Activated effector memory CD4-positive, alpha-beta T cell treated with Interleukin-2 at 50 U/mL for 16 hours (primary cell): ENCODE measurements at places on chromosomes 12 and 14.

GRCh38 chr14:75170772-75171171 lies 5.6 kb downstream of the TMED10 start:
- DNase-seq: no peak

DNA sequence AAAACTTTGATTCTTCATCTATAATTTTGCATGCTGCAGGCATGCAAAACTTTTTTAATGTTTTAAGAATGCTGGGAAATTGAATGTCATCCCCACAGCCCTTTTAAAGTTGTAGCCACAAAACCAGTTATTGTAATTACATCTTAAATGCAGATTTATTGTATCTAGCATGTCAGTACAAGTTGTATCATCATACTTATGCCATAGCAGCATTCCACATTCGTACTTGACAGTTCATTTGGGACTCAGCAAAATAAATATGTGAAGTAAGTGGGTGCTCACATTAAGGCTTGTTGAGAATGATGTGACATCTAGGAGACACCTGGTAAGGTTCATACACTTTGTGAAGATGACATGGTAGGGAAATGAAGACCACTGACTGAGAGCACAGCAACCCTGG lies 44.0 kb upstream of the GZMB start:
- no peak for DNase-seq

DNA sequence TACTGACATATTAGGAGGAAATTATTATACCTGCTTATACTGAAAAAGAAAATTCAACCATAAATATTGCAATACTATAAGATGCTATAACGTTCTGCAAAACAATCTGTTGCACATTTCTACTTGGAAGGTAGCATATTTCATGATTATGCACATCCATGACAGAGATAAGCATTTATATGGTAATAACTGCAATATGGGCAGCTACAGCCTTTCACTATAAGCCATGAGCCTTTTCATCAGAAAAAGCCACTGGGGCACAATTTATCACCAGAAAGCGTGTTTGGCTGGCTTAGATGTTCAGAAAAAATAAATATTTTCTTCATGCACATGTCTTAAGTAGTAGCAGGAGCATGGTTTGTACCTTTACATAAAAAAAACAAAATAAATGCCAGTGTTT lies 340.7 kb downstream of the GALC start:
- DNase-seq: no peak

DNA sequence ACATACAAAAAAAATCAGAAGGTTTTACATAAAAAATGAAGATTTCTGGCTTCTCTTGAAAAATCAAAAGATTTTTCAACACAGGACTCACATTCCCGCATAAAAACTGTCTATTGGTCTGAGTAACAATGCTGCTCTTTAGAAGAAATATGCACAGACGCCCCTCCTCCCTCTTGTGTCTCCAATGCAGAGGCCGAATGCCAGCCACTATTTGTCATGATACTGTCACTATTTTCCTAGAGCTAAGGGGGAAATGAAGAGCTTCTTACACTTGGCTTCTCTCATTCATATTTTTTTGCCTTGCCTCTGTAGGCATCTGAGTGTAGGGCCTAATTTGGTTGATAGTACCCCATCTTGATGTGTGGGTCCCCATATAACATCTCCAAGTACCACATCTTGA lies 98.0 kb downstream of the BBS10 start:
- no peak for DNase-seq

DNA sequence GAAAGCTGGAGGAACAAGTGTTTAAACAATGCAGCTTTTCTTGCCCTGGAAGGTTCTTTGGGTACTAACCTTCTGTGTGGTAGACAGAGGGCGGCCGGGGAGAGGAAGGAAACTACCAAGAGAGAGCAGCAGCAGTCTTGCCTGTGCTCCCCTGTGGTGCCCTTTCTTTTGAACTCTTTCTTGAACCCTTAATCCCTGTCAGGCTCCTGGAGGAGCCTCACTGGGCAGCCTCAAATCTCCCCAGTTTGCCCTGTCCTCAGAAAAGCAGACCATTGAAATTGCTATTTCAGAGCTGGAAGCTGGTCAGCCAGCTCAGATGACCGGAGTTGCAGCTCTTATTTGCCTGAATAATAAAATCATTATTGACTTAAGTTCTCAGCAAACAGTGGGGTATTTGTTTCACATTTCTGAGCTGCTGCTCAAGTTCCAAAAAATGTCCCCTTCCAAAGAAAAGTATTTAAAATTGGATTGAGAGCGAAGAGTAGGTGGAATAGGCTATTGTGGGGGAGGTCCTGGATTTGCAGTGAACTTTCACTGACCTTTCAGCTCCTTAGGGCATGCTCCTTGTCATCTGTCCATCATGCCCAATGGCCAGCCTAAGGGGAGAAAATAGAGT lies 42.1 kb upstream of the RNASE3 start:
- no peak for DNase-seq

GRCh38 chr14:97117693-97118092 lies 320.5 kb downstream of the VRK1 start:
- DNase-seq: no peak

DNA sequence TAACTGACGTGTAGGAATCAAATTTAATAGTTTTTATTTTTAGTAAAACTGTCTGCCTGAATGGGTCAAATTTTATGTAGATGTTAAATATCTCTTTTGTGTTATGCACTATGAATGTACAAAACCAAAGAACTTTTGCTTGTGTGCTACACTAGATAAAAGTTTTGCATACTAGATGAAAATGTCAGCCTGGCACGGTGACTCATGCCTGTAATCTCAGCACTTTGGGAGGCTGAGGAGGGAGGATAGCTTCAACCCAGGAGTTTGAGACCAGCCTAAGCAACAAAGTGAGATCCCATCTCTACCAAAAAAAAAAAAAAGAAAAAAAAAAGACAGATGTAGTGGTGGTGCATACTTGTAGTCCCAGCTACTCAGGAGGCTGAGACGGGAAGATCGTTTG lies 11.1 kb downstream of the AEBP2 start:
- DNase-seq: no peak

- no peak for DNase-seq
Measured at GRCh38 chr12:96060041-96060440, 24.7 kb upstream of the LTA4H start.

DNA sequence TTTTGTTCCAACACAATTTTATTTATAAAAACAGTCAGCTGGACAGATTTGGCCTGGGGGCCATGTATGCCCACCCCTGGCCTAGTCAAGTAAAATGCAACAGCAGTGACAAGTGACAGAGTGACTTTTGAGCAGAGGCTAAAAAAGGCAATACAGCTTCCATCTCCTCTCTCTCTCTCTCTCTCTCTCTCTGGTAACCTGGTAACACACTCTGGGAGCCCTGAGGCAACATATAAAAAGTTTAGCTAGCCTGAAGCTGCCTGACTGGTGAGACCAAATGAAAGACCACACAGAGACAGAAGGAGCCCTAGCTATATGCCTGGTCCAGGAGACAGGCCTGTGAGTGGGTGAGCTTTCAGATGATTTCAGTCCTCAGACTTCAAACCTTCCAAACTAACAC lies 105.4 kb downstream of the DENND5B start:
- no peak for DNase-seq

- DNase-seq: no peak
Measured at GRCh38 chr12:4275870-4276301, 2.3 kb downstream of the CCND2 start.

DNA sequence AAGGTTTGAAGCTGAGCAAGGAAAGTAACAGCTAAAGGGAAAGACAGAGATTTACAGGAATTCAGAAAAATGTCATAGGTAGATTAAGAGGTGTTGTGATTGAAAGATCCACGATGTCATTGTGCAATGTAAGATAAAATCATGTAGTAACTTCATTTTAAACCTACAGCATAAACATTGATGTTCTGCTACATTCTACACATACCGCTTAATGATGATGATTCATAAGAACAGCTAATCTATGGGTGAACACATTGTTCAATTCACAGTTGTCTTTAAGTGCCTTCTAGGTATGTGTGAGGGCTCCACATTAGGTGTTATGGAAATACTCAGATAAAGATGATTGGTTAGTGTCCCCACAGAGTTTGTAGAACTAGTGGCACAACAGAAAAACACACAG lies 170.9 kb downstream of the GRIP1 start:
- DNase-seq: no peak

GRCh38 chr14:69468949-69469348 lies 15.6 kb upstream of the PLEKHD1 start:
- DNase-seq: no peak

DNA sequence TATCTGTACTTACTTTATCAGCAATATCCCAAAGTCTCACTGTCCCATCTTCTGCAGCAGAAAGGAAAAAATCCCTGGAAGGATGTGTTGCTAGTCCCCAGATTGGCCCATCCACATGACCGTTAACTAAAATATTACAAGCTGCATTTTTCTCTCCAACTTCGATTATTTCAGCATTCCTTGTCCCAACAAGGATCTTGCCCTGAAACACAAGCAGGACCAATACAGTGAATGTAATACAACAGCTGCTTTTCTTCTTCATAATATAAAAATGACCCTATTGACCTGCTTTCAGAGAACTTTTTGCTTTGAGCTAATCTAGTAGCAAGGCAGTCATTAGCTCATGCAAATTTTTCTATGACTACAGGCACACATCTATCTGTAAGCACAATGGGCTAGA lies 58.3 kb downstream of the ZC3H14 start:
- no peak for DNase-seq

DNA sequence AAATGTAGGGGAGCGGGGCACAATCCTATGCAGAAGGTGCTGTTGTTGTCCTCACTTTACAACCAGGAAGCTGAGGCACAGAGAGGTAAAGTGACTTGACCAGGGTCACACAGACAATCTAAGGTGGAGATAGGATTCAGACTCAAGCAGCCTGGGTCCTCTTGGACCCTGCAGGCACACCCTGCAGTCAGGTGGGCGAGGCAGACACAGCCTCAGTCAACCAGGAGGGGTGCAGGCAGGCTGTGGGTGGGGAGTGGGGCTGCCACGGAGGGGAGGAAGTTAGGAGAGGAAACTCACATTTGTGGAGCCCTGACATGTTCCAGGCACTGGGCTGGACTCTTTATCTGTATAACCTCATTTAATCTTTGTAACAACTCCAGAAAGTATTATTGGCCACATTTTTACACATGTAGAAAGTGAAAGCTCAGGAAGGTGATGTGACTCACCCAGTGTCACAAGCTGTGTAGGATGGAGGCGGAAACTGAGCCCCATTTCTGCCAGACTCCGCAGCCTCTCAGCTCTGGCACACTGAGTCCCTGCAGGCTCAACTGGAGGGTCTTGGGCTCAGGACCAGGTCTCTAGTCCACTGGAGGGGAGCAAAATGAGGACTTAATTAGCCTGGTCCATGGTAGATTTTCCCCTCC lies 24.9 kb upstream of the CHGA start:
- DNase-seq: no peak

DNA sequence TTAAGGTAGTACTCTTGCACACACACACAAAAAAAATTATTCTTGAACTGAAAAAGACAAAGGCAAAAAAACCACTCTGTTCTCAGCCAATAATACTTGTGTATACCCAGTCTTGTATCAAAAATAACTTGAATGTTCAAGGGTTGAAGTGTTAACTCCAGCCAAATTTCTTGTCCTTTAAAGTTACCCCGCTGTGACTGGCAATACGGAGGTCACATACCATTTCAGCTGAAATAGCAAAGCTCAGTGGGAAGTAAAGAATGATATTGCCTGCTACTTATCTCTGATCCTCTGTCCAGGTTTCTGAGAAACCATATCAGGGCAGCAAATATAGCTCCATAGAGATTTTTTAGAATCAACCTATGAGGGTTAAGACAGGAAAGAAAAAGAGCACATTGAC lies 167.4 kb downstream of the C12orf50 start:
- no peak for DNase-seq

DNA sequence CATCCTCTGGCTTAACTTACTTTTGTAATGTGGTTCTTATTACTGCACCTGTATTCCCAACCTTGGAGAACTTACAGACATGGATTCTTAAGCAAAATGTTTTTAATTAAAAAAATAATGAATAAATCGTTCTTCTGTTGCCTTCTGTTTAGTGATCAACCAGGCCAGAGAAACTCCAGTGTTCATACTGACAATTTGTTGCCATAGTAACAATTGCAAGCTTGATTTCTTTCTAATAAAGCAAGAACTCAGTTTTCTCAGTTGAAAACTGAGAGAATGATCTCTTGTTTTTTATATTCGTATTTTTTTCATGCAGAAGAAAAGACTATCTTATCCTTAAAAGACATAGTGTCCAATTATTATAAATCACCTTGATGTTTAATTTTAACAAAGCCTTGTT lies 106.5 kb upstream of the LMNTD1 start:
- no peak for DNase-seq

DNA sequence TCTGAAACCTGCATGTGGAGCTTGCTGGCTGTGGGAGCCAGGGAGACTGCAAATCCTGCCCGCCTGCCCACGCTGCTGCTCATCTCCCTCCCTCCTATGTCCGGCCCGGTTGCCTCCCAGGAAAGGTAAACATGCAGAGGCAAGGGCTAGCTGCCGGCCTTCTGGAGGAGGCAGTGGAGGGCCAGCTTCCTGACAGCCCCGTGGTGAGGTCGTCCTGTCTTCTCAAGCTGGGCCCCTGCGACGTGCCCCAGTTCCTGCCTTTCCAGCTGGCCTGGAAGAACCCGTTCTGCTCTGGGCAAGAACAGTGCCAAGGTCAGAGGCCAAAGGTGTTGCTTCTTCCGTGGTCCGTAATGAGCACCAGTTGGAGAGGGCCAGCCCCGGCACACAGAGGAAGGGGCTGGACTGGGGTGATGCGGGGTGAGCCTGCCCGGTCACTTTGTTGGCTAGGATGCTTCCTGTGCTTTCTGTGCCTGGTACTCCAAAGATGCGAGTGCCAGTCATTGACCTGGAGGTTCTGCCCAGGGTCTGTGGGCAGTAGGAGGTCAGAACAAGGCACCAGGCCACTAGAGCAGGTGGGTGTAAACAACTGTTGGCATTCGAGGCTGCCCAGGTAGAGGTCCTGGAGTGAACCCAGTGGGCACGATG lies 25.3 kb downstream of the TPCN1 start:
- DNase-seq: no peak

- DNase-seq: no peak
Measured at GRCh38 chr14:36208690-36209278, 32.3 kb upstream of the PTCSC3 start.

DNA sequence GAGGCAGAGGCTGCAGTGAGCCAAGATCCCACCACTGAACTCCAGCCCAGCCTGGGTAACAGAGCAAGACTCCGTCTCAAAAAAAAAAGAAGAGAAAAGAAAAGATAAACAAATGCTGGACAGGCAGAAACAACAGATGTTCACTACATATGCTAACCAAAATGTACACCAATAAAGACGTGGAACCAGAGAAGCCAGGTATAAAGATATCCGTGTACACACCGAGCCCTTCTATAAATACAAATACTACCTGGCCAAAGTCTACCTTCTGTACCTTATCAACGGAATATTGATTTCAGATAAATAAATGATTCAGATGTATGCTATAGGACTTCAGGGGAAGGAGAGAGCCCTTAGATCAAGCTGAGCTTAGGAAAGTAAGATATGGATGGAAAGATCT lies 10.8 kb upstream of the KRT8 start:
- no peak for DNase-seq

DNA sequence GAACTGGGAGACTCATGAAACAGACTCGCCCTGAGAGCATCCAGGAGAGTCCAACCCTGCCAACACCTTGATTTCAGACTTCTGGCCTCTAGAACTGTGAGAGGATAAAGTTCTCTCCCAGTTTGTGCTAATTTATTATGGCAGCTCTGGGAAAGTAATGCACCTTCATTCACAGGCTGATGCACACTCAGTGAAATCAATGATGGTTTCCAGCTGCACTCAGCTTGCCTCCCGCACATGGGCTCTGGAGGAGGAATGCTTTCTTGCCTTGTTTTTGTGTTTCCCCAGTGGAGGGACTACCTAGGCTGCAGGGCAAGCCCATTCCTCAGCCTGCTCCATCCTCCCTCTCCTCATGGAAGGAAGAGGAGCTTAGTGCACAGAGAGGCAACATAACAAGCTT lies 45.7 kb downstream of the TMEM132C start:
- DNase-seq: no peak

- no peak for DNase-seq
Measured at GRCh38 chr12:53594897-53595615, 31.1 kb downstream of the ATF7 start.
